NCI-H69 (cell line): ENCODE measurements at places on chromosomes 16 and 17.
A peak's percentile ranks its signal among the peaks of the same experiment; 100 is the strongest.

- DNase-seq: no peak
Measured at GRCh38 chr17:39096508-39097149, 54.8 kb downstream of the PLXDC1 start.

DNA sequence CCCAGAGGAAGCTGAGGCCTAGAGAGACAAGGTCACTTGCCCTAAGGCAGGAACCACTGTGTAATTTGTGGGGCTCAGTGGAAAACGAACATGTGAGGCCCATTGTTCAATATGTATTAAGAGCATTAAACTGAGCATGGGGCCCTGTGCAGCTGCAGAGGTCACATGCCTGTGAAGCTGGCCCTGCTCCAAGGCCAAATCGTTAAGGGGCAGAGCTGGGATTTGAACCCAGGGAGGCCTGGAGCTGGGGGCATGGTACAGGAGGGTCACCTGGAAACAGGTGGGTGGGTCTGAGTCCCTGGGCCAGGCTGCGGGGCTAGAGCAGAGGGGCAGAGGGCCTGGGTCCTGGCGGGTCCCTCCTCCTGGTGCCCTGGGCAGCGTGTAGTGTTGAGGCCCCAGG lies 19.7 kb downstream of the C16orf74 start:
- peak; percentile 31 for DNase-seq

DNA sequence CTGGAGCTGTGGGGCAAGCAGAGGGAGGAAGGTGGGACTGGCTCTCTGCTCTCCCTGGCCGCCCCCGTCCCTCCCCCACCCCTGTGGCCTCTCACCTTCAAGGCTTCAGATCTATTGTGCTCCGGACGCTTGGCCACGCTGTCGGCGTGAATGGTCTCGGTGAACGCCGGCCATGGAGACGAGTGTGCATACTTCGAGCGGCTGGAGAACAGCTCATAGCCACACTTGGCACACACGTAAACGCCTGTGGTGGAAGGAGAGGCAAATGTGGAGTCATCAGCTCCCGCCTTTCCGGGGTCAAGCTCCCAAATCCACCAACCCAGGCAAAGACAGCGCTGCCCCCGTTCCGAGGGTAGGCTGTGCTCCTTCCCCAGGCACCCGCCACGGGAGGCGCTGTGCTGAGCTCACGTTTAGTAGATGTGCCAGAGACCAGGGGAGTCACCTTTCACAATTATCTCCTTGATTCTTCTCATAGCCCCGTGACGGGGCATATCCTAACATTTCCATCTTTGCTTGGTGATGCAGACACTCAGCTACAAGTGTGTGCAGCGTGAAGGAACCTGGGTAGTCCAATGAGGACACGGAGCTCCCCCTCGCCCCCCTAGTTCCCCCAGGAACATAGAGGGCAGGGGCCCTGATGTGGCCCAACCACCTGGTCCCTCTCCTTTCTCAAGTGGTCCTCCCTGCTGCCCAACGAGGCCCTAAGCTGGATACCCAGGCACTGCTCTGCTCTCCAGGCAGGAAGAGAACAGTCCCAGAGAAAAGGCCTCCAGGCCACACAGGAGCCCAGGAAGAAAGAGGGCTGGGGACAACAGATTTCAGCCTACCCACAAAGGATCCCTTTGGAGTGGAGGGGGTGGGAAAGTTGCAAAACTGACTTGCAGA lies 1.6 kb downstream of the MSRB1 start:
- DNase-seq: no peak

DNA sequence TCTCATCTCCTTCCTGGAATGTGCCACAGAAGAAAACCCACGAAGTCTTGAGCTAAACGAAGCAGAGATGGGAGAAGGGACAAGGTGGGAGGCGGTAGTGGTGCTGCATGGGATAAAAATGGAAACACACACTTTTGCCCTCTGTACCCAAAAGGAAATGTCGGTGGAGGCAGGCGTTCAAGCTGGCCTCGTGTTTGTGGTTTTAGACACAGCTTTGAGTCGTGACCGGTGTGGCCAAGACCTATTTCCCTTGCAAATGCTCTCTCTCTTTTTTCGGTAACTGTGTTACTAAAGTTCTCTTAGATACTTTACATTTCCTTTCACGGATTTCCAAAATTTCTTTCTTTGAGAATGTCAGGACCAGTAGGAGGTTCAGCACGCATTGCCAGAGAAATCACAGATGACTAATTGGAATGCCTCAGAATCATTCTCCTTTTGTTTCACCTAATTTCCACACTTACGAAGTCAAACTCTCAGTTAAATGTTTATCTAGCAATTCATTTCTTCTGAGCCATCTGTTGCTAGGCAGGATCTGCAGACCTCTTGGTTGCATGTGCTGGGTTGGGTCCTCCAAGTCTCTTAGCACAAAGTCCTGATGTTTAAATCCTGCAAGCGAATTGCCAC lies 412.3 kb downstream of the MAF start:
- DNase-seq: peak; percentile 86

DNA sequence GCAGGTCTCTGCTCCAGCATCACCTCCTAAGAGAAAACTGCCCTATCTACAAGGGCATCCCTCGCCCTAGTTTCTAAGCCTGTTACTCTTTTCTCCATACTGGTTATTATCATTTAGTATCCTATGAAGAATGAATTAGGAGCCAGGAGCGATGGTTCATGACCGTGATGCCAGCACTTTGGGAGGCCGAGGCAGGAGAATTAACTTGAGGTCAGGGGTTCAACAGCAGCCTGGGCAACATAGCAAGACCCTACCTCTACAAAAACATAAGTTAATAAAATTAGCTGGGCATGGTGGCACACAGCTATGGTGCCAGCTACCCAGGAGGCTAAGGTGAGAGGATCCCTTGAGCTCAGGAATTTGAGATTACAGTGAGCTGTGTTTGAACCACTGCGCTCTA lies 7.2 kb downstream of the EARS2 start:
- DNase-seq: no peak

GRCh38 chr17:66310528-66311148 lies 8.2 kb downstream of the PRKCA start:
- DNase-seq: peak; percentile 24

DNA sequence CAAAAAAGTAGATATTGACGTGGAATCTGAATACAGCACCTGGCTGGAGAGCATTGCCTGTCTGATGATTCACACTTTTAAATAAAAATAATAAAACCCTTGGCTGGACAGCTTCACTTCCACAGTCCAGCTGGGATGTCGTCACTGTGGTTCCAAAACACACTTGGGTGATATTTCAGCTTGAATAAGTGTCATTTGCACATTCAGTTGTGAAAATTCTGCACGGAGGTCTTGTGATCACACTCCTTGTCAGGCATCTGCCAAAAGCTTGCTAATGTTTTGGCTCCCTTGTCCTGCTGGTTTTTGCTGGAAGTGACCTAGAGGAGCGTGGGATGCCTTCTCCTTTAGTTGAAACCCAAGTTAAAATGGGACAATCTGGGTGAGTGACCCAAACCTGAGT lies 60.7 kb downstream of the PCTP start:
- no peak for DNase-seq

GRCh38 chr17:77471984-77472461 lies 331.3 kb downstream of the SEC14L1 start:
- peak; percentile 84 for DNase-seq

GRCh38 chr17:78682363-78682762 lies 99.7 kb downstream of the CYTH1 start:
- no peak for DNase-seq

DNA sequence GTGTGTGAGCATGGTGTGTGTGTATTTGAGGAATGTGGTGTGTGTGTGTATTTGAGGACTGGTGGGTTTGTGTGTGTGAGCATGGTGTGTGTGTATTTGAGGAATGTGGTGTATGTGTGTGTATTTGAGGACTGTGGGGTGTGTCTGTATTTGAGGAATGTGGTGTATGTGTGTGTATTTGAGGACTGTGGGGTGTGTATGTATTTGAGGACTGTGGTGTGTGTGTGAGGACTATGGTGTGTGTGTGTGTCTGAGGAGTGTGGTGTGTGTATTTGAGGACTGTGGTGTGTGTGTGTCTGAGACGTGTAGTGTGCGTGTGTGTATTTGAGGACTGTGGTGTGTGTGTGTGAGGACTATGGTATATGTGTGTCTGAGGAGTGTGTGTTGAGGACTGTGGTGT lies 18.0 kb upstream of the CACNG1 start:
- no peak for DNase-seq

DNA sequence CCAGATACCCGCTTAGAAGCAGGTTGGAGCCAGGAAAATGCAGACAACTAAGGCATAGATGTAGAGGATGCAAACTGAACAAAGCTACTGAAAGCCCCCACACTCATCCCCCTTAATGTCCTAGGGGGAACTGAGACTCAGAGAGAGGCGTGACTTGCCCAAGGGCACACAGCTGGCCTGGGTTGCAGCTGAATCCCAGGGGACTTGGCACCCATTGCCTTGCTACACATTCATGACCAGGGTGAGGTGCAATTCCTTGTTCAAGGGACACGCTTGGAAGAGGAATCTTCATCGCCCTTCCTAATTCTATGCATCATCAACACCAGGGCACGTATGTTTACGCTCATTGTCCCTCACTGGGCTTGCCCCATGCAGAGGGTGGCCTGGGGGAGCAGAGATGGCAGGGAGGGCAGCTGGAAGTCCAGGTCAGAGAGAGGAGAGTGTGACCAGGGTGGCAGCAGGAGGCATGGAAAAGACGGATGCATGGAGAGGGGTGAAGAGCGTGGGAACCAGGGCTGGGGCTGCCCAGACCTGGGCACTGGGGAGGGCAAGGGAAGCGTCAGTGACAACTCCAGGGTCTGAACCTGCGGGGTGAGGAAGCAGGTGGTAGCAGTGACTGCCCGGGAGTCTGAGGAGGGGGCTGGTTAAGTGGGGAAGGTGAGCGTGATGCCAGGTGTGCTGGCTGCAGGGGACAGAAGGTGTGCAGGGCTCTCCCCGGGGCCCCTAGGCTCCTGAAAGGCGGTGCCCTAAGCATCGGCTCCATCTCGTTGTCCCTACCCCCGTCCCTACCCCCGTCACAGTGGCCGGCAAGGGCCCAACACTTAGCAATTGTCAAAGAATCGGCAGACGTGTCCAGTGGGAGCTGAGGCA lies 267.1 kb upstream of the TNRC6C start:
- DNase-seq: no peak

- no peak for DNase-seq
Measured at GRCh38 chr17:8851600-8851999, 15.9 kb downstream of the PIK3R6 start.

DNA sequence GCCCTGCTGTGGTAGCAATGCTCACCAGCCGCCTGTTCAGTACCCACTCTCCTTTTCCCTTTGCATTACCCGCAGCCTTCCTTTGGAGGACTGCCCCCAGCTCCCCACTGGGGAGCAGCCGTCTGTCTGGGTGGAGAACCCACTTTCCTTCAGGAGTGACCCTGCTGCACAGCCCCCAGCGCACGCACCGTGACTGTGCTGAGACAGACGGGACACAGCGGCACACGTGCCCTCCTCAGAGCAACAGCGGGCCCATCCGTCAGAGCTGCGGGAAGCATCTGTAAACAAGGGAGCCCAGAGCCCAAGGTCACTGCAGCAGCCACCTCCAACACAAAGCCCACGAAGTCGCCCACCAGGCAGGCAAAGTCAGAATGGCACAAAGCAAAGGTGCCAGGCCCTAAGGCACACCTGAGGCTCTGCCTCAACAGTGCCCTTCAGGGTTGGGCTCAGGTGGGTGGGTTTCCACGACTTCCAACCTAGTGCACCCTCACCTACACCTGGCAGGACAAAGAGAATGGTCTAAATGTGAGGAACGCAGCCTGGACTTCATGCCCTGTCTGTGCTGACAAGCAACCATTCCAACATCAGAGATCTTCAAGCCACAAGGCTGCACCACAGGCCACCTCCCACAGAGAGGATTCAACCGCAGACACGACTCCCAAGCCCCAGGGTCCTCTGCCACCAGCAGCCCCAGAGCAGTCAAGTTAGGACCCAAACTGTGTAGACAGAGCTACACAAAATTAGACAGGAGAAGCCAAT lies 9.9 kb downstream of the AXIN1 start:
- DNase-seq: no peak

DNA sequence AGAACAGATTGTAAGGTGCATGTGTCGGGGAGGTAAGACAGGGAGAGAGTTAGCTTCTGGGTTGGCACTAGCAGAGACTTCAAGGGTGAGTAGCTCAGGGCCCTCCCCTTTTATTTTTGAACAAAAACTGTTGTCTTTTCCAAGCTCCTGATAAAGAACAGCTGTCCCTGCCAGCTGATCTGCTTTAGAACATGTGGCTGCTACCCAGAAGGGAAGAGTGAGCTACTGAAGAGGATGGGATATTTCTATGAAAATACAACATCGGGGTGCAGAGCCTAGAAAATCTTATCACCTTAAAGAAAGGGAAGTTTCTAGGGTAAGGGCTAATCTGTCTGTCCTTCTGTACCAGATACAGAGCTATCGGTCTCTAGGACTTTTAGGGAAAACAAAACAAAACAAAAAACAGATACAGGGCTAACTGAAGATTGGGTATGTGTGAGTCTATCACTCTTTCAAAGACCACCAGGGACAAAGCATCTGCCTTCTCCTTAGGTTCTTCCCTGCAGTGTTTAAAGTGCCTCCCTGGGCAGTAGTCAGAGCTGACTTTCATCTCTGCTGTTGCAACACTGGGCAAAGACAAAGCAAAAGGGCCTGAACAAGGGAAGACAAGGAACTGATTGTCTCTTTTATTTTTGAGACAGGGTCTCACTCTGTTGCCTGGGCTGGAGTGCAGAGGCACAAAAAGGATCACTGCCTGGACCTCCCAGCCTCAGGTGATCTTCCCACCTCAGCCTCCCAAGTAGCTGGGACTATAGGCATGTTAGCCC lies 5.0 kb upstream of the DHRS13 start:
- DNase-seq: no peak

DNA sequence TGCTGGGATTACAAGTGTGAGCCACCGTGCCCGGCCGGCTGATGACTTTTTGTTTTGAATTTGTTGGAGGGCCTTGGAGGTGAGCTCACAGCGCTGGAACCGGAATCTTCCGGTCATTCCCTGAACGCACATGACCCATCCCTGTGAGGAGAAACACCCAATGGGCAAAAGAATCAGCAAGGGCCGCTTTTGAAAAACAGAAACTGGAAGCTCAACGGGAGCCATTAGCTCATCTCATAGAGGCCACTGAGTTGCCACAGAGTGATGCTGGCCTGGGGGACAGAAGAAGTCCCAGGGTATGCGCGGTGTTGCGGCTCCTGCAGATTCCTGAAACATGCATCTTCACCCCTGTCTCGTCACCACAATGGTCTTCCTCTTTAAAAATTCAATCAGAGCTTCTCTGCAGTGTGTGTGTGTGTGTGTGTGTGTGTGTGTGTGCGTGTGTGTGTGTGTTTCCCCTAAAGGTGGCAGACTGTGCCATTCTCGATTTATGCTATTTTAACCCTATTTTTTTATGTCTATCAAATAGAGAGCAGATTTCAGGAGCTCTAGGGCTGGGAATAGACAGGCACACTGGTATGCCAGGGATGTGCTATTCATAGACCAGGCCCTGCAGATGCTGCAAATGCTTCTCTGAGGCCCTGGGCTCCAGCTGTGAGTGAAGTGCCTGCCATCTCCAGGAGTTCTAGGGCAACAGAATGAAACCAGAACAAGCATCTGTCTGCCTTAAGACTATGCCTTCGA lies 68.3 kb downstream of the MARCHF10 start:
- DNase-seq: peak; percentile 12

DNA sequence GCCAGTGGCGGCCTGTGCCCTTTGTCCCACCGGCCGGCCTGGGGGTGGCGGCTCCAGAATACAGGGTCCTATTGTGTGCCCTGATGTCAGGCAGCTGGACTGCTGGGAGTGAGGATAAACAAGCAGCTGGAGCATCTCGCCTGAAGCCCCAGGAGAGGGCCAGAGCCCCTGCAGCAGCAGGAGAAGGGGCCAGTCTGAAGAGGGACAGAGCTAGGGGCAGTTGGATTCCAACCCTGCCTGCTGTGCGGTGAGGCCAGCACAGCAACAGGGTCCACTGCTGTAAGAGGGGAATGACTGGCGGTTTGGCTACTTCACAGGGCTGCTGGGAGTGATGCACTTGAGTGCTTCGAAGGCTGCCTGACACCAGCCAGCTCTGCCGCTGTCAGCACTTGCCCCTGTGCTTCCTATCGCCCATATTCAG lies 25.0 kb downstream of the RAB11FIP4 start:
- no peak for DNase-seq
